ENCODE measurements at places on chromosomes 2 and 18.

GRCh38 chr2:49661809-49662208 is 507.5 kb upstream of the FSHR start:
- DNase-seq: no peak

- DNase-seq: peak; percentile 20
Observed at GRCh38 chr2:49490710-49491109, 336.4 kb upstream of the FSHR start.

- DNase-seq: no peak
Observed at GRCh38 chr18:3263132-3263700, 1.3 kb downstream of the MYL12B start.

DNA sequence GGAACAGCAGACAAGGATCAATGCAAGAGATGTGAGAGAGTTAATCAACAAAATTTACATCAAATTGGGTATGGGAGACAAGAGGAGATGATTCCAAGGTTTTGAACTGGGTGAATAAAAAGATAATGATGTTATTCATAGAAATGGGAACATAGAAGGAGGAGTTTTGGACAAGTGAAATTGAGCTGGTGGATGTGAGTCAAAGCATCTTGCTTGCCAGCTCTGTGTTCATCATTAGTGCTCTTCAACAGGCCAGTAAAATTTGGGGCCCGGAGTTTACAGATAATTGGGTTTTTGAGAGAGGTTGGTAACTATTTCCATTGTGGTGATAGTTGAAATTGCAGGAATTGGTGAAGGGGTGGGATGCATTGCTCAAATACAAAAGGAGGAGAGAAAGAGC is 69.9 kb upstream of the CAVIN2 start:
- no peak for DNase-seq

DNA sequence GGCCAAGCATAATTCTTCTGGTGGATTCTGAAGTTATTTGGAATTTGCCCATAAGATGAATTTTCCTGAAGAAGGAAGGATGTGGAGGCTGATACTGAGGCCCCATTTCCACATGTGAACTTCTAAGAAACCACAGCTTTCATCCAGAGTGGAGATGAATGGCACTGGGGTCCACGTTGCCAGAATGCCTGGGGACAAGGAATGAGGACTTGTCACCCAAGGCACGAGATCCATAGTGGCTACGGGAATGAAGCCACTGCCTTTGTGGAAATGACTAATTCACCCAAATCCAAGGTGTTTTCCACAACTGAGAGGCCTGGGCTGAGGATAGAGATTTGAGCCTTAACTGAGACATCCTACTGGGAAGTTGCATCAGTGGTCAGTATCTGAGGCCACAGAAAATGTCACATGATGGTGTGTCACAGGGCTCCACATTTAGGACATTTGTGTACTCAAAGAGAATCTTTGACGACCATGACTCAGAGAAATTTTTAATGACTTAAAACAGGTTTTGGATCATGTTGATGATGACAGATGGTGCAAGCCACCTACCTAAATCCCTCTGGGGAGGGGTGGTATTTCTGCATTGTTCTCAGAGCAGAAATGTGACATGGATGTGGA is 286.1 kb downstream of the SOX11 start:
- no peak for DNase-seq

DNA sequence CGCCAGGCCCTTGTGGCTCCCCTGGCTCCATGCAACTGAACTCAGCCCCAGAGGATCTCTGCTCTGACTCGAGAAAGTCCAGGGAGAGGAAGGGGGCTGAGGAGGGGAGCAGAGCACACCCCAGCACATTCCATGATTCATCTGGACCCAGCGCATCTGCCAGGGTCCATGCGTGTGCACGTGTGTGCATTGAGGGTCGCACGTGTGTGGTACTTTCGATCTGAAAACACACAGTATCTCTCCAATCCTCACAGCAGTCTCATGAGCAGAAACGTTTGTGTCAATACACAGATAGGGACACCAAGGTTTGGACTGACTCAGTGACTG is 146.4 kb upstream of the ID2 start:
- no peak for DNase-seq

- no peak for DNase-seq
Observed at GRCh38 chr2:168397629-168398028, 58.4 kb upstream of the CERS6 start.

- DNase-seq: no peak
Observed at GRCh38 chr2:218701806-218702205, 8.8 kb upstream of the TTLL4 start.

DNA sequence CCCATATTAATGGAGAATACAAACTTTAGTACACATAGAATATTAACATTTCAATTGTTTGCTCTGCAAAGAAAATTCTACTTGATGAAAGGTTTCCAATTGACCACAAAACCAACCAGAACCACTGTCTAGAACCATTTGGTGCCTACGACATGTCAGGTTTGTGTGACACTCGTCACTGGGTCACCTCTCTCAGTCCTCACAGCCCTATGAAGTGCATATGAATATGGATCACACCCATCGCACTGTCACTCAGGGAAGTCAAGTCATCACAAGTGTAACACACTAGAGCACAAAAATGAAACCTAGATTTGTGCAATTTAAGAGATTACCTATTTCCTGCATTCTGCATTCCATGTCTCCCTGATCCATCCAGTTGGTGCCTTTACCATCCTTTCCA is 43.7 kb downstream of the PTPN2 start:
- no peak for DNase-seq

DNA sequence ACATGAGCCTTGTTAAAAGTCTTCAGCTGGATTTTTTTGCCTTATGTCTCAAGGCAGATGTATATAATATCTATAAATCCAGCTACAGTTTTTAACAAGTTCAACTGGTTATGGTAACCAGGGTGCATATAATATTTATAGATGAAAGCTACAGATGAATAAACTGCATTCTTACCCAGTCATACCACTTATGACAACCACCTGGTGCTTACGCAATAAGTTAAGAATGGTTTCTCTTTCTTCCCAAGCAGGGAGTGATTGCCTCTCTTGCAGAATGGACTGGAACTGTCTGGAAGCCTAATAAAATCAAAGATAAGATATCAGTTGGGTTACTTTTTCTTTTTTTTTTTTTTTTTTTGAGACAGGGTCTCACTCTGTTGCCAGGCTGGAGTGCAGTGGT is 19.6 kb downstream of the DHX57 start:
- no peak for DNase-seq

DNA sequence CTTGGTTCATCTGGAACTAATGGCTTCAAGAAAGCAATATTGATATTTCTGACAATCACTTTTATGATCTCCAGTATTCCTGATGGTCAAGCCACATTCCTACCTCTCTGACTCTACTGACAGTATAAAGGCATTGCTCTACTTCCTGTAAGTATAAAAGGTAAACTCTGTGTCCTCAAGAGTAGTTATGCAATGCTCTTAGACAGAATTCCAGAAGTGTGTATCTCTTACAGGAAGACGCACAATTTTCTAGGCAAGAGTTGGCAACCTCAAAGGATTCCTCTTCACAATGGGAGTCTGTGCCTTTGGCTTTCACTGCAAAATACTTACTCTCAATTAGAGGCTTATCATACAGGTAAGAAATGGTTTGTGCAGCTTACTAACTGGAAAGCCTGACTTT is 100.1 kb downstream of the THADA start:
- no peak for DNase-seq

DNA sequence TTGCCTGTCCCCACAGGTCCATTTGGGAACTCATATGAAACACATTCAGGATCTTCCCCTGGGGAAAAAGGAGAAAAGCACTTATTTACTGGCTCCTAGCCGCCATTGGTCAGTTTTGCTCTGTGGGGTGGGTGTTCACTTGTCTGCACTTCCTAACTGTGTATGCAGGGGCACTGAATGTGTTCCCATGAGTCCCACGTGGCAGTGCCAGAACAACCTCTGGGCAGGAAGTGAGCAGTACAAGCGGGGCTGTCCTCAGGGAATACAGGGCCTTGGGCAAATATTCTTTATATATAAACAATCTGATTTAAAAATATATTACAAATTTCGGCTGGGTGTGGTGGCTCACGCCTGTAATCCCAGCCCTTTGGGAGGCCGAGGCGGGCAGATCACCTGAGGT is 21.8 kb upstream of the CTIF start:
- DNase-seq: no peak
